Esophagus muscularis mucosa (tissue), 4 donors: ENCODE measurements at places on chromosomes 1 and 21. TPM values are rescaled to one million over a fixed set of nuclear protein-coding genes. Genes with fewer than 3 reads are reported as not detected.

DNA sequence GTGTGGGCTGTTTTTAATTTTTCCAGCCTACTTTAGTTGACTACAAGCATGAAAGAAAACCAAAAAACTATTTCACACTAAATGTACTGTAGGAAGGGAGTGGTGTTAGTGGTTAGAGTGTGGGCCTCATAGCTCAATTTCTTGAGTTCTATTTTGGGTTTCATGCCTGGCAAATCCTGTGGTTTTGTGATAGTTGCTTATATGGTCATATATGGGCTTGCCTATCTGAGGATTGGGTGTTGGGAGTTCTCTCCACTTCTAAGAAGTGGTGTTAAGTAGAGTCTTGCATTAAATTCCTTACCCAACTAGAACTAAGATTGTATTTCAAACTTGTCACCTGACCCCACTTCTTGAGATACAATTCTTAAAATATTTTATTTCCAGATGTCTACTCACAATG lies 37.8 kb upstream of the COL11A1 start:
- no peak for DNase-seq

GRCh38 chr1:86382878-86383277 lies 13.2 kb downstream of the ODF2L start:
- no peak for DNase-seq

DNA sequence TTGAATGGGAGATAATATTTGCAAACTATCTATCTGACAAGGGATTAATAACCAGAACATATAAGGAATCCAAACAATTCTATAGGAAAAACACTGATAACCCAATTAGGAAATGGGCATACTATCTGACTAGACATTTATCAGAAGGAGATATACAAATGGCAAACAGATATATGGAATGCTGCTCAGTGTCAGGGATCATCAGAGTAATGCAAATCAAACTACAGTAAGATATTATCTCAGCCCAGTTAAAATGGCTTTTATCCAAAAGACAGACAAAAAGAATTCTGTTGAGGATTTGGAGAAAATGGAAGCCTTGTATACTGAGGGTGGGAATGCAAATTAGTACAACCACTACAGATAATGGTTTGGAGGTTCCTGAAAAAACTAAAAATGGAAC lies 758.0 kb upstream of the B3GALT2 start:
- no peak for DNase-seq

DNA sequence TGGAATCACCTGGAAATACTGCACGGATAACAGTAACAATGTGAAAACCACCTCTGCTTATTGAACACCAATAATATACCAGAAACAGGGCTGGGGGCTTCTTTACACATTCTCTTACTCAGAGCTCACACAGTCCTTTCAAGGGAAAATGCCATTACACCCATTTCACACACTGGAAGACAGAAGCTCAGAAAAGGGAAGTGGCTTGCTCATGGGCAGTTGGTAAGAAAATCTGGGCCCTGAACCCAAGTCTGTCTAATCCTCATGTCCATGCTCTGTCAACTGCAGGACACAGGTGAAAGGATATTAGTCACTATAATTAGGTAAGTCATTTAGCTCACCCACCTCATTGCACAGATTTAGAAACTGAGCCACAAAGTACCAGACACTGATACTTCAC lies 18.6 kb downstream of the C8A start:
- no peak for DNase-seq

DNA sequence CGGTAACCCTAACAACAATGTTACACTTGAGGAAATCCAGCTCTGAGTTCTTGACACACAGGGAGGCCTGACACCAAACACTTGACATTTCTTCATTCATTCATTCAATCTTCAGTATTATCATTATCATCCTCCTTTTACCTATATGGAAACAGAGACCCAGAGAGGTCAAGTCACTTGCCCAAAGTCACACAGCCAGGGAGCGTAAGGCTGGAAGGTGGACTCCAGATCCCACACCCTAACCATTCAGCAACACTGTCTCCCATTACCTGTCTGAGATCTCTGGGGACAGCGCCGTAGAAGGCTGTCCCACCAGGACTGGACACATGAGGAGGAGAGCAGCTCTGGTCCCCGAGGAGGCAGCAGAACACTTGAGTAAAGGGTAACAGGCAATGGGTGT lies 101.4 kb downstream of the SYF2 start:
- no peak for DNase-seq

Gene CACNA1S
- total RNA-seq = not detected

Gene DNM3
- total RNA-seq = 4.1 TPM

Gene LCE1F
- total RNA-seq = not detected

Gene KRTAP19-1
- total RNA-seq = not detected

DNA sequence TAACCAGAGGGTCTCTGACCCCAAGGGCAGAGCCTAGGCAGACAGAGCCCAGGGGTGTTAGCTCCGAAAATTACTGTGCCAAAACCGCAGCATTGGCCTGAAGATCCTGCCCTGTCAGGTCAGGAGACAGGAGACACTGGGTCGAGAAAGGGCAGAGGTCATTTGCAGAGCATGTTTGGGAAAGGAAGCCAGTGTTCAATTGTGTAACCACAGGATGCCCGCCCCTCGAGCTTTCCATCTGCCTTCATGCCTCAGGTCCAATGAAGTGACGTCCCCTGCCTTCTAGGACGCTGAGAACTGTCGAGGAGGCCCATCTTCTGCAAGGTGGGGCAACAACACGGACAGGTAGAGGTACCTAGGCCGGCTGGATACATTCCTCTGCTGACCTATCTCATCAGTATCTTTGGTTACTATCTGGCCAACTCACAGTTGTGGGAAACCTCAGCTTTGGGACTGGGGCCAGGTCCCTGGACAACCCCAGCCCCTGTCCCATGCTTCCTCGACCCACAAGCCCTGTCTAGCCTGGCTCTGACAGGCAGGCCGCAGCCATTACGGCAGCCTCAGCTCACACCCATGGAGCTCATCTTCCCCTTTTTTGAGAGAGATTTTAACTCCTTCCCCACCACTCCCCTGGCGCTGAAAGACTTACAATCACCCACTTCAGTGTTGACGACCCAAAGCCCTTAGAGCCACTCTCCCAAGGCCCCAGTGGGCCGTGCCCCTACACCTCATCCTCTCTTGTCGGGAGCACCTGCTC lies 1.3 kb downstream of the ARL8A start:
- no peak for DNase-seq

DNA sequence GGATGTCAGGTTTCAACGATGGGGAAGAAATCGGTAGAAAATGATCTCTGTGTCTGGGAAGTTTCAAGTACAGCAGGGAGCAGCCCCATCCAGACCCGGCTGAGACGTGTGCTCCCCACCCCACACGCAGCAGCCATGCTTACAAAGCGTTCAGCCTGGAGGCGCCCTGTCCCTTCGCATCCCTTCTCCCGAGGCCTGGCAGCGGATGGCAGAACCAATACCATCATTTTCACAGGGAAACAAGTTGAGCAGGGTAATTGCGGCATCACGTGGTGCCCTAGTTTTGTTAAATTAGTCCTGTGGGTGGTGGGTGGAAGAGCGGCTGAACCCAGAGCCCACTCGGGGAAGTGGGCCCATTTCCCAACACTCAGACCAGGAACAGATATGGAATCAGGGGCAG lies 23.9 kb downstream of the KCNAB2 start:
- no peak for DNase-seq

DNA sequence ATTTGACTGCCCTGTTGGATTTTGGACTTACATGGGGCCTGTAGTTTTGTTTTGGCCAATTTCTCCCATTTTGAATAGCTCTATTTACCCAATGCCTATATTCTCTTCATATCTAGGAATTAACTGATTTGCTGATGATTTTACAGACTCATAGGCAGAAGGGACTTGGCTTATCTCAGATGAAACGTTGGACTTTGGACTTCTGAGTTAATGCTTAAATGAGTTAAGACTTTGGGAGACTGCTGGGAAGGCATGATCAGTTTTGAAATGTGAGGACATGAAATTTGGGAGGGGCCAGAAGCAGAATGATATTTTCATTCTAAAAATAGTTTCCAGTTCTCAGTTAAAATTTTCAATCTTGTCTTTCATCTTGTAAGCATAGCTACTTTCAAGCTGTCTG lies 222.3 kb downstream of the COP1 start:
- DNase-seq = no peak

Gene SLC50A1
- 13.3 TPM for total RNA-seq

Gene AKR7A3
- 0.13 TPM for total RNA-seq

DNA sequence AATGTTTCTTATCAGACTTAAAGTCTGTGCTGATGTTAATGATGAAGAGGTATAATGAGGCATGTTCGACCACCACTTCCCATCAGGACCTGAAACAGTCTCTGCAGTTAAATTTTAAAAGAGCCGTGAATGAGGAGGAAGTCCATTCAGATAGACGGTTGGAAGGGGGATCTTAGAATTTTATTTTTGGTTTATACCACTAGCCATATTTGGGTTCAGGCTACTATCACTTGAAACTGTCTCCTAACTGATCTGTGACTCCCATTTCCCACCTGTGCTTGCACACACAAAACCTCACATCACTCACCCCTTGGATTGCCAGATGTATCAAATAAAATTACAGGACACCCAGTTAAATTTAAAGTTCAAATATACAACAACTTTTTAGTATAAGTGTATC lies 9.9 kb upstream of the ANKRD13C start:
- DNase-seq = no peak

- no peak for DNase-seq
Observed at GRCh38 chr1:174023440-174023839, 1.3 kb upstream of the RC3H1 start.

Gene SCNM1
- 39.3 TPM for total RNA-seq

DNA sequence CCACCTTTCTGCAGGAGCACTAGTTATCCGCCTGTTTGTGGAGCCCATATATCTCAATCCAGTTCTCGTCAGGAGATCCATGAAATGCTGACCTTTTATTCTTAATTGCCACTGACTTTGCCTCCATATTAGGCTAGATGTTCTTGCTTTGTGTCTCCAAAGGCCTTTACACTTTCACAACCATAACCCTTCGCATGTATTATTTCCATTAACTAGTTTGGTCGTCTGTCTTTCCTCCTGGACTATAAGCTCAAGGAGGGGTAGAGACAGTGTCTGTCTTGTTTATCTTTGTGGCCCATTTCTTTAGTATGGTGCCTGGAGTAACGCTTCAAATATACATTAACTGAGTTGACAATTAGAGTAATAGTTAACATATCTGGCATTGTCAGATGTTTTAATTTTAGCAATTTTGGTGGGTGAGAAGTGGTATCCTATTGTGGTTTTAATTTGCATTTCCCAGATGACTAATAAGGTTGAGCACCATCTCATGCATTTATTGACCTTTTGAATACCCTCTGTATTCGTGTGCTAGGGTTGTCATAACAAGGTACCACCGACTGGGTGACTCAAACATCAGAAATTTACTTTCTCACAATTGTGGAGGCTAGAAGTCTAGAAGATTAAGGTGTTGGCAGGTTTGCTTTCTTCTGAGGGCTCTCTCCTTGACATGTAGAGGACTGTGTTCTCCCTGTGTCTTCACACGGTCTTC lies 21.7 kb upstream of the IL12RB2 start:
- no peak for DNase-seq

DNA sequence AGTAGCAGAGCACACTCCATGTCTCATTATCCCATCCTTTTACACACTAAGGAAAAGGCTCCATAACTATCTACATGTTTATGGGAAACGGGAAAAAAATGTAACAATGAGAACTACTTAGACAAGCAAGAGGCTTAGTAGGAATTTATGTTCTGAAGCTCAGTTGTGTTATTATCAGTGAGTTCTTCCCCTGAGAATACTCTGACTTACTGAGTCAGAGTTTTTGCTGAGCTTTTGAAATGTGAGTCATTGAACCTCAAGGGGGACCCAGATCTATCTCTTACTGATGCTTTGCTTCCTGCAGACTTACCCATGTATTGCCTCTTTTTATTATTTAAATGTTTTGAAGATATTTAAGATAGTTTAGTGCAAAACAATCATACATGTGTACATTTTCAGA lies 20.1 kb downstream of the CFHR5 start:
- no peak for DNase-seq

Gene ATAD3C
- total RNA-seq = 2.4 TPM

DNA sequence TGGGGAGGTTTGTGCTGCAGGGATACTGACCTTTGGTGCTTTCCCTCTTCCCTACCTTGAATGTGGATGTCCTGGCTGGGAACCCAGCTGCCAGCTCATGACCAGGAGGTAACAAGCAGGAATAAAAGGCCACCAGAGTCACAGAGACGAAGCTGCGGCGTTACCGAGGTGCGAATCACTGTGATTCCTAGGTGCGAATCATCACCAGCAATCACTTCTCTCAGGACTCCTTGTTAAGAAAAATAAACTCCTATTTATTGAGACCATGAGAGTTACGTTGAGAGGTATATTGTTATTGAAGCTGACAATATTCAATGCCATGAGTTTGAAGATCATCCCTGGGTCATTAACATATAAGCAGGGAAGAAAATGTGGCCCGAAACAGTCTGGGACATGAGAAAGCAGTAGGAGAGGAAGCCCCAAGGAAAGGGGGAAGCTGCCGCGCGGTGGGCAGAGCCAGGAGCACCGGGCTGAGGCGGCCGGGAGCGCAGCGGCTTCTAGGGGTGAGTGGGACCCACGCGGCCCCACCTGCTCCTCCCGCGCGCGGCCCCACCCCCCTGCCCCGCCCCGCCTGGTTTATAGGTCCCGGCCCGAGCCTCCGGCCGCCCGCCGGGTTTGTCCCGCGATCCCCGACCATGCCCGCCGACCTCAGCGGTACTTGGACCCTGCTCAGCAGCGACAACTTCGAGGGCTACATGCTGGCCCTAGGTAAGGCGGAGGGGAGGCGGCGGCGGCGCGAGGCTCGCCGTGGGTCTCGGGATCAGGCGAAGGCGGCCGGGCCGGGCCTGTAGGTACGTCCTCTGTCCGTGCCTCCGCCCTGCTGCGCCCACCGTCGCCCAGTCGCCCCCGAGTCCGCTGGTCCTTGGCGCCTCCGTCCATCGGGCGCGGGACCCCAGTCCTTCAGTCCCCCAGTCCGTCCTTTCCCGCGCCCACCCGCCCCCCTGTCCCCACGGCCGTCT lies at the start of gene RBP7:
RBP7 (plus strand) TSS at position 605 of the 959 bp plus-strand sequence; CDS start at position 636, 31 bp downstream.
- DNase-seq = no peak

- no peak for DNase-seq
Observed at GRCh38 chr1:175163702-175164101, 28.9 kb downstream of the KIAA0040 start.

- no peak for DNase-seq
Observed at GRCh38 chr1:58764294-58764978, 19.4 kb downstream of the JUN start.

GRCh38 chr1:66360285-66360724 lies 173.6 kb upstream of the SGIP1 start:
- DNase-seq = no peak

DNA sequence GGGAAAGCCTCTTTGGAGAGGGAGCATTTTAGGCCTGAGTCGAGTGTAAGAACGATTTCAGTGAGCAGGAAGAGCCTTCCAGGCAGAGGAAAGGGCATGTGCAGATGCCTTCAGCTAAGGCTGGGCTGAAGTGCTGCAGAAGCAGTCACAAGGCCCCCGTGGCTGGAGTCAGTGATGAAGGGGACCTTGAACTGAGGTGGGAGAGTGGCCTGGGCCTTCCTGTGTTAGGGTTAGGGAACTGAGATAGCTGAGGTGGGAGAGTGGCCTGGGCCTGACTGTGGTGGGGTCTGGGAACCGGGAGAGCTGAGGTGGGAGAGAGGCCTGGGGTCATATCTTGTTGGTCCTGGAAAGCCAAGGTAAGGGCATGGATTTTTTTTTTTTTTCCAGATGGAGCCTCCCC lies 50.9 kb upstream of the ETV3 start:
- DNase-seq = no peak

Gene CHI3L2
- 5.4 TPM for total RNA-seq

- no peak for DNase-seq
Observed at GRCh38 chr1:68347415-68347814, 102.3 kb downstream of the RPE65 start.
